ENCODE measurements at places on chromosomes 3 and 15.

GRCh38 chr3:62824965-62825592 is 50.1 kb downstream of the CADPS start:
- no peak for DNase-seq
- no peak overlapping the region for H3K4me3 ChIP-seq
- H3K36me3 ChIP-seq = no peaks in the 10 kb centered on the region
- H3K4me1 ChIP-seq = no peaks in the 10 kb centered on the region

- H3K27me3 ChIP-seq = peaks cover 17% of the 10 kb centered on the region
- no peak overlapping the region for H3K4me3 ChIP-seq
- peaks cover 2% of the 10 kb centered on the region for H3K4me1 ChIP-seq
Observed at GRCh38 chr15:96324192-96324895, 6.2 kb upstream of the NR2F2 start.

DNA sequence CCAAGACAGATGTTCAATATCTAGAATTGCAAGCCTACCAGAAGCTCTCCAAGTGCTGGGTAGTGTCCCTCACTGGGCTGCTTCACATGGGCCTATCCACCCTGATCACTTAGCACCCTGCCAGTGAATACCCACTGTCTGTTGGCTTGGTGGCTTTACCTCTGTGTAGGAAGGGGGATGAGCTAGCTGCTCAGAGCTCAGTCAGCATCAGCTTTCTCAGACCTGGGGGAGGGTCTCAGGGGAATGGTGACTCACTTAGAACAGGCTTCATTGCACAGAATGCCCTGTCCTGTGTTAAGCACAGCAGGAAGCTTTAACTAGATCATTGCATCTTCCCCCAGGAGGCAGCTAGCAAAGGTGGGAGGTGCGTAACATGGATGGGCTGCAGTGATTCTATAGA is 209.8 kb downstream of the PDCD6IP start:
- no peak for DNase-seq
- no peaks in the 10 kb centered on the region for H3K36me3 ChIP-seq
- H3K27ac ChIP-seq = no peak overlapping the region
- H3K27me3 ChIP-seq = peaks cover 3% of the 10 kb centered on the region

DNA sequence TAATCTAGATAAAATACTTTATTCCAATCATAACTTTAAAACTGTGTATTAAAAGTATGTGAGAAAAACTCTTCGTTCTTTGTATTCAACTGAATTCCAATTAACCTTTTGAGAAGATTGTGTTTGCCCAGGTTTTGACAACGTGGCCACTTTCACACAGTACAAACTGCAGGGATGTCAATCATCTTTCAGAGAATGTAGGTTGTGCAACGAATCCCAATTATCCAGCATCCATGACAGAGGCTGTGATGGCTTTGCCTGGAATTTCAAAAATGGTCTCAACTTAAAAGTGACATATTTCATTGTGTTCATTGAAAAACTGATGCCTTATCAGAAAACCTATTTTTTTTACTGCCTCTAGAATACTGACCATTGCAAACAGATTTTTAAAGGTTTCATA is 615.1 kb upstream of the KCNMB2 start:
- H3K4me1 ChIP-seq = no peaks in the 10 kb centered on the region
- no peak overlapping the region for H3K27ac ChIP-seq
- DNase-seq = no peak

GRCh38 chr15:94951538-94951937 is 720.2 kb downstream of the MCTP2 start:
- H3K36me3 ChIP-seq = no peaks in the 10 kb centered on the region
- no peaks in the 10 kb centered on the region for H3K4me1 ChIP-seq
- H3K4me3 ChIP-seq = no peak overlapping the region

GRCh38 chr3:37832480-37832879 is 29.2 kb upstream of the CTDSPL start:
- no peak overlapping the region for H3K27ac ChIP-seq
- peaks cover 10% of the 10 kb centered on the region for H3K27me3 ChIP-seq
- DNase-seq = no peak
- H3K4me3 ChIP-seq = no peak overlapping the region

GRCh38 chr15:69417581-69417980 is 3.4 kb downstream of the KIF23 start:
- peaks cover 7% of the 10 kb centered on the region for H3K4me1 ChIP-seq
- H3K4me3 ChIP-seq = no peak overlapping the region
- no peaks in the 10 kb centered on the region for H3K36me3 ChIP-seq
- no peak for DNase-seq
- H3K27me3 ChIP-seq = peaks cover 4% of the 10 kb centered on the region
- no peak overlapping the region for H3K27ac ChIP-seq

GRCh38 chr3:23710555-23710954 is 95.2 kb upstream of the UBE2E1 start:
- H3K27me3 ChIP-seq = peaks cover 2% of the 10 kb centered on the region
- H3K4me3 ChIP-seq = no peak overlapping the region
- no peak overlapping the region for H3K27ac ChIP-seq
- H3K36me3 ChIP-seq = peaks cover 4% of the 10 kb centered on the region
- no peak for DNase-seq

DNA sequence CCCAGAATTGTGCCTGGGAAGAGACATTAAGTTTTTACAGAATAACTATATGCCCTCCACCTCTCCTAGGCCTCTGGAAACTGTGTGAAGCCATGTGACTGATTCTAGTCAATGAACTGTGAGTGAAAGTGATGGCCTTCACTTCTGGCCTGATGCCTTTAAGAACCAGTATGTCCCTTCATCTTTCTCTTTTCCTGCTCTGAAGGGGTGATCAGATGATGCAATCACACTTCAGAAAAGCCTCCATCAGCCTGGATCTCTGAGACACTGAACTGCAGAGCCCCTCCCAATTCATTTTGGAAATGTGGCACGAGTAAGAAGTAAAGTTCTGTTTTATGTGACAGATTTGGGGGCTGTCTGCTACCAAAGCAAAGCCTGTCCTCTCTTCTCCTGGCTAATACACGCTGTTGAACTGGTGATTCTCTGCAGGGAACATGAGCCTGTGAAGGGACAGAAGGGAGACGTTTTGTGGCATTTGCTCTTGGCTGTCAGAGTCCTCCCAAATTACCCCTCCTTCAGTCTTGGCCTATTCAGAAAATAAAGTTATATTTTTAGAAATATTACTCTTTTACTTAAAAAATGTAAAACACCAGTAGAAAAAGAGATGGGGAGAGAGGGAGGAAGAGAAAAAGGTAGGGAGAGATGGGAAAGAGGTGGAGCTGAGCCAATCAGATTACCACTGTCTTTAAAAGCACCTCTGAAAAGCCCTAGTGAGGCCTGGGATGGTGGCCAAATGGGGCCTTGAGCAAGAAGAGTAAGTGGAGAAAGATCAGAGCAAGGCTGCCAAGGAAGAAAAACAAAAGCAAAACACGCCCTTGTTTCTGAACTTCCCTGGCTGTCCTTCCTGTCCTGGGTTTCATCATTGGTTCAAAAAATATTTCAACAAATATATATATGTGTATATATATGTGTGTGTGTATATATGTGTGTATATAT is 40.9 kb upstream of the RYK start:
- H3K4me1 ChIP-seq = no peaks in the 10 kb centered on the region
- H3K27ac ChIP-seq = no peak overlapping the region
- peaks cover 14% of the 10 kb centered on the region for H3K27me3 ChIP-seq
- H3K4me3 ChIP-seq = no peak overlapping the region
- H3K36me3 ChIP-seq = no peaks in the 10 kb centered on the region

GRCh38 chr15:101324524-101325177 is 29.6 kb upstream of the SNRPA1 start:
- no peaks in the 10 kb centered on the region for H3K36me3 ChIP-seq
- no peak for DNase-seq
- peaks cover 7% of the 10 kb centered on the region for H3K4me1 ChIP-seq
- no peak overlapping the region for H3K27ac ChIP-seq
- H3K27me3 ChIP-seq = peaks cover 35% of the 10 kb centered on the region

- H3K4me3 ChIP-seq = no peak overlapping the region
- peak overlapping the region; percentile 85 for H3K27ac ChIP-seq
- peaks cover 5% of the 10 kb centered on the region for H3K36me3 ChIP-seq
- no peak for DNase-seq
Observed at GRCh38 chr15:67126551-67127330, 61.3 kb downstream of the SMAD3 start.

GRCh38 chr3:76024640-76025039 is 239.3 kb upstream of the ZNF717 start:
- H3K36me3 ChIP-seq = no peaks in the 10 kb centered on the region
- H3K4me3 ChIP-seq = no peak overlapping the region
- no peaks in the 10 kb centered on the region for H3K27me3 ChIP-seq
- H3K4me1 ChIP-seq = no peaks in the 10 kb centered on the region
- no peak overlapping the region for H3K27ac ChIP-seq
- no peak for DNase-seq

DNA sequence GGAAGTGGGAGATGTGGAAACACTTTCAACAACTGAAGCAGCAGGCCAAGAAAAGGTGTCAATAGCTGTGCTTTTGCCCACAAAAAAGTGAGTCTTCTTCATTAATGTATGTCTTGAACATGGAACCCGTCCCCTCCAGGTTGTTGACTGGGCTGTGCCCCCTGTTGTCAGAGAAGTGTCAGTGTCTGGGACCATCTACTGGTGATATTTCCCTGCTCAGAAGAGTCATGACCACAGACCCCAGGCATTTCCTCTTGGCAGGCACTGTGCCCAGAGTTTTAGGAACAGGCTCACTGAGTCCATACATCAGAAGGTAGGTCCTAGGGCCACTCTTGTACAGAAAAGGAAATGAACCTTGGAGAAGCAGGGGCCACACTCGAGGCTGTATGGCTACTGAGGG is 54.8 kb upstream of the LARS2 start:
- H3K27ac ChIP-seq = no peak overlapping the region
- DNase-seq = no peak
- H3K4me1 ChIP-seq = peaks cover under 1% of the 10 kb centered on the region
- H3K4me3 ChIP-seq = no peak overlapping the region
- H3K27me3 ChIP-seq = peaks cover 33% of the 10 kb centered on the region

DNA sequence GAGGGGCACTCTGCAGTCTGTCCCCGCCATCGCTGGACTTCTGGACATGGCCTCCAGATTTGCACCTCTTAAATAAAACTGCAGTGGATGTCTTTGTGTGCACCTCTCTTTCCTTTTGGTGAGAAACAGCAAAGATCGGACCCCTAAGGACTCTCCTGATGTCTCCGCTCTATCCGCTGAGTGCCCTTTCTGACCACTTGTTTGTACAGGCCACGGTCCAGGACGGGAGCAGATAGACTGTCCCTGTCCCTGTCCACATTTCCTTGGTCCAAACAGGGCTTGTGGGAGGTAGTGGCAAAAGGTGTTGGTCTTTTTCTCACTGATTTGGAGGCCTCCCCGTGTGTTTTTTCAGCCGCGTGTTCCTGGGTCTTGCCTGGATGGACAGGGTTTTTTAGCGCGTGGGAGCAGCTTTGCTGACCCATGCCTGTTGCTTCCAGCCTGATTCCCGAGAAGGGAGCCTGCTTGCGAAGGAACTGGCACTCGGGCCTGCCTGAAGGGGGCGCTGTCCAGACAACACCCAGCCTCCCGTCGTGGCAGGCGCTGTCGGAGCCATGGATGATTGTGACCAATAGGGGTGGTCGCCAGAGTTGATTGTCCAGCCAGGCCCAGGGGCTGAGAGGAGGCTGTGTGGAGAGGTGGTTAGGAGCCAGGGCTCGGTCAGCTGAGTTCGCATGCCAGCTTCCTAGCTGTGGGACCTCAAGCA is 13.2 kb upstream of the STAB1 start:
- peaks cover 30% of the 10 kb centered on the region for H3K36me3 ChIP-seq
- H3K4me3 ChIP-seq = no peak overlapping the region
- no peaks in the 10 kb centered on the region for H3K4me1 ChIP-seq
- no peak for DNase-seq
- H3K27ac ChIP-seq = peak overlapping the region; percentile 32
- H3K27me3 ChIP-seq = no peaks in the 10 kb centered on the region

DNA sequence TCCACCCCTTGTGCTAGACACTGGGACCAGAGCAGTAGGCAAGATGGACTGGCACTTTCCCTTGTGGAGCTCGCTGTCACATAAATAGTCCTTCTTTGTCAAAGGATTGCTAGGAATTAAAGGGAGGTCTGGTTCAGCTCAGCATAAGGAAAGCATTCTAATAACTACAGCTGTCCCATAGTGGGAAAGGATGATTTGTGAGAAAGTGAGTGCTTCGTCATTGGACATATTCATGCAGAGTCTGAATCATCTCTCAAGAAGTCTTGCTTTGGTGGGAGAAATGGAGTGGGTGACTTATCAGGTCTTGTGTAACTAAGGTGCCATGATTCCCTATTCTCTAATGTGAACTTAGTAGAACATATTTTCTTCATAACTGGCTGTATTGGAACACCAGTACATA is 14.7 kb downstream of the PPARG start:
- no peaks in the 10 kb centered on the region for H3K36me3 ChIP-seq
- no peak for DNase-seq
- peaks cover 7% of the 10 kb centered on the region for H3K27me3 ChIP-seq
- no peak overlapping the region for H3K27ac ChIP-seq
- no peaks in the 10 kb centered on the region for H3K4me1 ChIP-seq

DNA sequence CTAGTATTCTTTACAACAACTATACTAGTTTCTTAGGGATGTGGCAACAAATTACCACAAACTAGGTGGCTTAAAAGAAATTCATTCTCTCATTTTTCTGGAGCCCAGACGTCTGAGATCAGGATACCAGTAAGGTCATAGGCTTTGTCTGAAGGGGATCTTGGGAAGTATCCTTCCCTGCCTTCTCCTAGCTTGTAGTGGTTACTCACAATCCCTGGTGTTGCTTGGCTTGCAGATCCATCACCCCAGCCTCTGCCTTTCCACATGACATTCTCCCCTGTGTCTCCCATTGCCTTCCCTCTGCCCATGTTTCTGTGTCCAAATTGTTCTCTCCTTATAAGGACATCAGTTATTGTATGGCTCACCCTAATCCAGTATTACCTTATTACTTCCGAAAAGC is 24.3 kb upstream of the CLDN1 start:
- no peak for DNase-seq
- H3K27ac ChIP-seq = no peak overlapping the region
- no peaks in the 10 kb centered on the region for H3K4me1 ChIP-seq
- no peaks in the 10 kb centered on the region for H3K36me3 ChIP-seq
- no peaks in the 10 kb centered on the region for H3K27me3 ChIP-seq

- H3K27me3 ChIP-seq = no peaks in the 10 kb centered on the region
- peak overlapping the region; percentile 35 for H3K4me3 ChIP-seq
- peak overlapping the region; percentile 60 for H3K27ac ChIP-seq
- H3K36me3 ChIP-seq = no peaks in the 10 kb centered on the region
Observed at GRCh38 chr3:143429628-143430514, 310.3 kb downstream of the CHST2 start.

DNA sequence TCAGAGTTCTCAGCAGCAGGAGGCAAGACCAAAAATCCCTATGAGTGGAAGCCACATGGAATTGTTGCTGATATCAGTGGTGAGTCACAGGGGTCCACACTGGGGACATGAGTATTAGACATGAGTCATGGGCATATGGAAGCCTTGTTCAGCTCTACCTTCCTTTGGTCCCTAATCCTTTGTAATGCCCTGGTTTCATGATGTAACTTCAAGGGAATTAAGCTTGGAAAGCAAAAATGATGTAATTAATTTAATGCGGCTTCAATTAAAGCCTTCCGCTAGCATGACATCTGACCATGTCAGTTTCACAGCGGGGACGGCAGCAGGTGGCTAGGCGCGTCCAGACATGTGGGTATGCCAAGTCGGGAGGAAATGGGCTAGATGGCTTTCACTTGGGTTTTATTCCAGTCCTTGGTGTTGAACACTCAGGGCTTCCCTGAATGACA is 176.1 kb upstream of the RGMA start:
- H3K36me3 ChIP-seq = no peaks in the 10 kb centered on the region
- DNase-seq = no peak
- H3K4me3 ChIP-seq = no peak overlapping the region
- no peak overlapping the region for H3K27ac ChIP-seq
- H3K4me1 ChIP-seq = no peaks in the 10 kb centered on the region
